Inflammatory macrophage treated with lipopolysaccharide for 4 hours (primary cell): ENCODE measurements at places on chromosomes 4 and X.

- DNase-seq: no peak
Measured at GRCh38 chrX:110050901-110051300, 48.0 kb downstream of the TMEM164 start.

DNA sequence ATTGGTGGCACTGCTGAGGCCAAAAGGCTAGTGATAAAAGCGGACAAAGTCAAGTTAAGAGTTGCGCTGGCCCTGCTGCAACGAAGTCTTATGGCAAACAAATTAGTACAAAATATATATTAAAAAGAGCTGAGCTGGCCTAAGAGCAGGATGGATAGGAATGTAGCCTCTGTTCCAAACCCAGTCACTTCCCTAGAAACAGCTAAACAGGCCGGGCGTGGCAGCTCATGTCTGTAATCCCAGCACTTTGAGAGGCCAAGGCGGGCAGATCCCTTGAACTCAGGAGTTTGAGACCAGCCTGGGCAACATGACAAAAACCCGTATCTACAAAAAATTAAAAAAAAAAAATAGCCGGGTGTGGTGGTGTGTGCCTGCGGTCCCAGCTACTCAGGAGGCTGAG is 32.4 kb upstream of the UGDH start:
- no peak for DNase-seq

DNA sequence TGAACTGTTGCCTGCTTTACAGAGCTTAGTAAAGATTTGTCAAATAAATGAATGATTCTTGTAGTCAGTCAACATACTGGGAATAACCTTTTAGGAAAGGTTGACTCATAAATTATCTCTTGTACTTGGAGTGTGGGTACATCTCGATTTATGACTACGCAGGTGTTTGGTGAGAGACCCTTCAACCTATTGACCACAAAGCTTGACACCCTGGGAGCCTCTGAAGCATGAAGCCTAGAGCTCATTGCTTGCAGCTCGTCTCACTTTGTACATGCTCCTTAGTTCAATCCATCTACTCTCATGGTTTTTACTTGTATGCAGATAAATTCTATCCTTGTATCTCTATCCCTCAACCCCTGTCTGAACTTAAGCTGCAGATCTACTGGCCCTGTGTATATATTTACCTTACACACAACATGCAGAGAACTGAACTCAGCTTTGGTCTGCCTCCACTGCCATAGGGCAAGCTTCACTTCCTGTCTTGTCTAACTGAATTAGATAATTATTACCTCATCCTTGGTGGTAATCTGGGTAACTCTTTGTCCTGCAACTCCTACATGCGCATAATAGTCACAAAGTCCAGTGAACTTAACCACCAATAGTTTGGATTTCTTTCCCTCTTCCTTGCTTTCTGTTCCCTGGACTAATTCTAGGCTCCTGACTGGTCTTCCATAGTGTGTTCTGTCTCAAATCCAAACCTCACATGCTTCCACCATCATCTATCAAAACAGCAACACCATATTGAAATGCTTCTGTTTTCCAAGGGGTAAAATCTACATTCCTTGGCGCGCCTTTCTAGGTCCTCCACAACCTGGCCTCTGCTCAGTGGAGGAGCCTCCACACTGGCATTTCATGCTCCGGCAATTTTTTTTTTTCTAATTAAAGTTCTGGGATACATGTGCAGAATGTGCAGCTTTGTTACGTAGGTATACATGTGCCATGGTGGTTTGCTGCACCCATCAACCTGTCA is 32.2 kb upstream of the FAT1 start:
- no peak for DNase-seq

GRCh38 chrX:152949114-152949513 is 44.8 kb downstream of the PNMA5 start:
- no peak for DNase-seq

DNA sequence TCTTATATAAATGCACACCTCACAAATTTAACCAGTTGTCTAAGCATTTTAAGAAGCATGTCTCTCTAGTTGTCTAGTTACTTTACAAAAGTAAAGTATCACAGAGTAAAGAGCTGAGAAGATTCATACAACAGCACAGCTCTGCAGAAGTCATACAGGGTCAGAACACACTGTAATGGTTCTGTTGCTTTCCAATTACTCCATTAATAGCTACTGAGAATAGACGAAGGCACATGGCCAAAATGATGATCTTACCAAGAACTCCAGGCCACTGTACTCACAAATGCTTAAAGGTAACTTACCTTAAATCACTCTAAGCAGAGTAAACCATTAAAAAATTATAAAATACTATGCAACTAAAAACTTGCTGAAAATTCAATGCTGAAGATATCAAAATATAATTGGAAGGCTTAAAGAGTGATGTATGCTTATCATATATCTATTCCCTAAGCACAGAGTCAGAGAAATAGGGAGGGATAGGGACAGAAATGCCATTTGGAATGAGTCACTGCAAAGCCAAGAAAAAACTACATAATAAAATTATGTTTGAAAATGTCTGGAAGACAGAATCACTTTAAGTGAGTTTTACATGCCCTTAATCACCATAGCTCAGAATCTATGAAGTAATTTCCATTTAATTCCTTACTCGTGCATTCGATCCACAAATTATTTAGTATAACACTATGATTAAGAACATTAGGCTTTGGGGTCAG is 71.0 kb downstream of the DDX60L start:
- no peak for DNase-seq
